ENCODE measurements at places on chromosomes 13 and 19.
A peak's percentile ranks its signal among the peaks of the same experiment; 100 is the strongest.

- DNase-seq: peak; percentile 84
Observed at GRCh38 chr19:19061506-19061905, 2.3 kb upstream of the SLC25A42 start.

- no peak for DNase-seq
Observed at GRCh38 chr19:7830823-7831222, 805 bp downstream of the EVI5L start.

DNA sequence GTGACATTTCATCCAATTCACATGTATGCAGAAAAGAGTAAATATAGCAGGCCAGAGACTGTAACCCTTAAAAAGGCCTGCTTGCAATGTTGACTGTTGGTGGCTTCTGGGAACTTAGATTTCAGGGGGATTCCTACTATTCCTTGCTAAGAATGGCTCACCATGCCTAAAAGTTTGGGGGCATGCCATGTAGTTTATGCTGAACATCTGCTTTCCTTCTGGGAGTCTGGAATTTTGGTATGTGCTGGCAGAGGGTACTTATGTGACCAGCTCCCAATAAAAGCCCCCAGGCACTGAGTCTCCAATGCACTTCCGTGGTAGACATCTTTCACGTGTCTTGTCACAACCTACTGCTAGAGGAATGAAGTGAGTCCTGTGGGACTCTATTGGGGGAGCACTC, 88.4 kb upstream of the PCDH8 start:
- no peak for DNase-seq

GRCh38 chr13:100811024-100811865, 136.7 kb upstream of the TMTC4 start:
- no peak for DNase-seq

- DNase-seq: no peak
Observed at GRCh38 chr13:27192973-27193372, 21.4 kb upstream of the USP12 start.

DNA sequence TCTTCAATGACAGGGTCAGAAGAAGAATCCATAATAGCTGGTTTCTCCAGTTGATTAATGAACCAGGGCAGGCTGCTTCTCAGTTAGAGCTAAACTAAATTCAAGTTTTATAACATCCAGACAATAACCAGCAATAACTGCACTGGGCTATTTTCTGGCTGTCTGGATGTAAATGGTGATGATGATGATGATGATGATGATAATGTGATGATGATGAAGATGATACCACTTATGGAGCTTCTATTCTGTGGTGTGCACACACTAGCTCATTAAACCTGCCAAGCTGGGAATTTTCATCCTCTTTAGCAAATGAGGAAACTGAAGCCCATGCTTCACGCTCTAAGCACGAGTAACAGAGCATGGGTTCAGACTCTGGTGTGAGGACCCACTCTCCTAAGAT, 132.2 kb downstream of the OXGR1 start:
- no peak for DNase-seq

DNA sequence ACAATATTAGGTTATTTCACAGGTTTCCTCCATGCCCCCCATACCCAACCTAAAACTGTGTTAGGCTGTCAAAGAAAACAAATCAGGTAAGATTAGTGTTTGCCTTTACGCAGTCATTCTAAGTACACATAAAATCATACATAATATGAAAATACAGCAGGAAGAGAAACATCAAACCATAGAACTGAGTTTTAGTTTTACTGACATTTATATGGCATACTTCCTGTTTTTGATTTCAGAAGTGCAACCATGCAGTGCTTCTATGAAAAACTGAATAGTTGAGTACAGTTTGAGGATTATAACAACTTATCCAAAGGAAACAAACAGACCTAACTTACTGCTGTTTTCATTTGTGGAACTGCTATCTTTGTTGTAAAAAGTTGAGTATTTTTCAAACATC, 91.3 kb downstream of the KCNRG start:
- no peak for DNase-seq

DNA sequence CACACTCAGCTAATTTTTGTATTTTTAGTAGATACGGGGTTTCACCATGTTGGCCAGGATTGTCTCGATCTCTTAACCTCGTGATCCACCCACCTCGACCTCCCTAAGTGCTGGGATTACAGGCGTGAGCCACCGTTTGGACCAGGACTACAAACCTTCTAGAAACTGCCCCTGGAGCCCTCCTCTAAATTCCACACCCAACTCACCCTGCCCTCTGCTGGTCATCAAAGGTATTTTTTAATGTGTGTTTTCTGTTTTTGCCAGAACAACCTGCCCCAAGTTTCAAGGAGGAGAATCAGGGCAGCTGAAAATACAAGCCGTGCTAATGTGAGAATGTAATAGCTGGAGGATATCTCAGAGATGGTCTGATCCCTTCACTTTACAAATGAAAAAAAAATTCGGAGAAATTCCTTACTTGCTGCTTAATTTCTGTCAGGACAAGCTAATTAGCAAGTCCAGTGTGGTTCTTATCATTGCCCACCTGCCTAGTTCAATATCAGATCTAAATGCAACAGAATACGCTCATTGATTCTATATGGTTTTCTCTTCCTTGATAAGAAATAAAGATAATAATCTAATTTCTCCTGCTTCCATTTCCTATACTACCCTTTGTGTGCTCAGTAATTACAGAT, 4.1 kb downstream of the ATP8A2 start:
- peak; percentile 31 for DNase-seq

GRCh38 chr13:40994581-40995230, 24.4 kb downstream of the ELF1 start:
- DNase-seq: no peak

- DNase-seq: no peak
Observed at GRCh38 chr13:99415851-99416331, 85.4 kb upstream of the TM9SF2 start.

- no peak for DNase-seq
Observed at GRCh38 chr19:6271251-6271650, 8.5 kb downstream of the MLLT1 start.

- no peak for DNase-seq
Observed at GRCh38 chr19:1068009-1069001, 1.3 kb downstream of the ARHGAP45 start.

GRCh38 chr13:46134961-46135522, 30.2 kb upstream of the CPB2 start:
- DNase-seq: peak; percentile 84

GRCh38 chr19:1763648-1764639, 10.6 kb downstream of the ONECUT3 start:
- no peak for DNase-seq

GRCh38 chr13:110166598-110166997, 140.4 kb downstream of the COL4A1 start:
- DNase-seq: no peak

GRCh38 chr13:99653526-99653925, 152.3 kb downstream of the TM9SF2 start:
- DNase-seq: no peak

GRCh38 chr13:61192826-61193225, 222.8 kb downstream of the PCDH20 start:
- no peak for DNase-seq

DNA sequence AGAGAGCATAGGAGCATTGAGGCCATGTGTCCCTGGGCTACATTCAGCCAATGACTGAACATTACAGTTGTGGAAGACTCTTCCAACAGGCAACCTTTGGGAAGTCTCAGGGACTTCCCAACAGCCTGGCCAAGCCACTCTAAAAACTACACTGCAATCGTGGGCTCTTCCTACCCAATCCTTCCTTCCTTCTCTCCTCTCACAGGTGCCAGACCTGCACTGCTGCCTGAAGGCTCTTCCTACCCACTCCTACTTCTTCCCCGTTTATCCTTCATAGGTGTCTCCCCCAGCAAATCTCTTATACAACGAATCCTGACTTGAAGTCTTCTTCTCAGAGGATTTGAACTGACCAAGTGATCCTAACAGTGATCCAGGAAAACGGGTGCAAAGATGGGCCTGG, 47.1 kb upstream of the MBNL2 start:
- no peak for DNase-seq

DNA sequence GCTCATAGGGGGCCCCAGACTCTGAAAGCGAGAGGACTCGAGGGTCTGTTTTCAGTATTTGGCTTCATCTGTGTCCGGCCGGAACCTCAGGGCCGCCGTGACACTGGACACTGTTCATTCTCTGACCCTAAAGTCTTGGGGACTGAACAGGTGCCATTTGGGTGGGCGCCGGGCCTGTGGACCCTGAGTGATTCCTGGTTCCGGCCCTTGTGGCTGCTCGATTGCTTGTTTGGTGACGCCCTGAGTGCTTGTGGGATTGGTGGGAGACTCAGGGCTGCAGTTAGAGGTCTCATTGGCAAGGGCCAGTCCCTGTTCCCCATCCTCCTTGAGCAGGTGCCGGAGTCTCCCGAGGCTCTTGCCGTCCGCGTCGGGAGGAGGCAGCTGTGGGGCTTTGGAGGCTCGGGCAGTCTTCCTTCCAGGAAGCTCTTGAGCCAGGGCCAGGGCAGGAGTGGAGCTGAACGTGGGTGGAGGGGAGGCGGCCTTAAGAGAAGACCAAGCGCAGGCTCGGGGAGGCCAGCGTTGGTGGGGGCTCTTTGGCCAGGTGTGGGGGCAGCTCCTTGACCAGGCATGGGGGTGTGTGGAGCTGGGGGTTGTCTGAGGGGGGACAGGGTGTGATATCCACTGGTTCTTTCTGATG, 4.7 kb downstream of the PTBP1 start:
- no peak for DNase-seq

GRCh38 chr13:46278474-46278873, 66.7 kb downstream of the LRRC63 start:
- no peak for DNase-seq

DNA sequence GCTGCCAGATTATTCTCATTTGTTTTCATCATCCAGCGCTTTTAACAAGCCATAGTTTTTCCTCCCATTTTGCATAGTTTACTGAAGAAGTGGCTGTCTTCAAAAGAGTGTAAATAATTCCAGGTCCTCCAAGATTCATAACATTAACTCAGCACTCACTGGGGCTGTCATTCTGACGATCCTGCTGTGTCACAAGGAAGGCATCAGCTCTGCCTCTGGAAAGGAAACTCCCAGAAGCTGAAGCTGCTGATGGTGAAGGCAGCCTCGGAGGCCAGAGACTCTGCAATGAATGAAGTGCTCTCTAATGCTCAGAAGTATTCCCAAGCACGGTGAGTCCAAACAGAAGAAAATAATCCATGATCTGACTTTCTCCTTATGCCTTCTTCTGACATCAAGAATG, 60.0 kb downstream of the FLT1 start:
- DNase-seq: no peak

- no peak for DNase-seq
Observed at GRCh38 chr13:34421858-34422475, 520.1 kb upstream of the NBEA start.

DNA sequence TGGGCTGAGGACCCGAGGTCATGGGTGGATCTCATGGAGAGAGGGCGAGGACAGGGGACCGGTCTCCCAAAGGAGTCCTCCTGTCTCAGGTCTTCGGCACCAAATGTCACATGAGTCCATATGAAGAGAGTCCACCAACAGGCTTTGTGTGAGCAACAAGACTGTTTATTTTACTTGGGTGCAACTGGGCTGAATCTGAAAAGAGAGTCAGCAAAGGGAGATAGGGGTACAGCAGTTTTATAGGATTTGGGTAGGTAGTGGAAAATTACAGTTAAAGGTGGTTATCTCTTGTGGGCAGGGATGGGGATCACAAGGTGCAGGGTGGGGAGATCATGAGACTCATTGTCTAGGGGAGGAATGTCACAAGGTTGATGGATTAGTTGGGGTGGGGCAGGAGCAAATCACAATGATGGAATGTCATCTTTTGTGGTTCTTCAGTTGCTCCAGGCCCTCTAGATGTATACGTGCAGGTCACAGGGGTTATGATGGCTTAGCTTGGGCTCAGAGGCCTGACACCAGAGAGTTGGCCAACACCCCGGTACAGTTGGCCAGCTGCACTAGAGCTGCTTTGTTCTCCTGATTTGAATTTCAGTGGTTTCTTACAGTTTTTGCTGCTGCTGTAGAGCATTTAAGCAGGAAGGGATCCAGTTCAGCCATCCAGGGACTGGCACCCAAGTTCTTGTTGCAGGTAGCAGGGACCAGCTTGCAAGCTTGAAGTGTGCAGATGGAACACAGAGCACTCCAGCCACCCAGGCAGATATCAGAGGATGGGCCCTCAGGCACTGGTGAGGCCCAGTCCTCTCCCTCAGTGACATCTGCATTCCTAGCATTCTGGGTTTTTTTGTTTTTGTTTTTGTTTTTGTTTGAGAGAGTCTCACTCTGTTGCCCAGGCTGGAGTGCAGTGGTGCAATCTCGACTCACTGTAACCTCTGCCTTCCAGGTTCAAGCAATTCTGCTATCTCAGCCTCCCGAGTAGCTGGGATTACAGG, 26.4 kb upstream of the IGFL1 start:
- no peak for DNase-seq

- DNase-seq: no peak
Observed at GRCh38 chr13:34466301-34466700, 475.8 kb upstream of the NBEA start.

DNA sequence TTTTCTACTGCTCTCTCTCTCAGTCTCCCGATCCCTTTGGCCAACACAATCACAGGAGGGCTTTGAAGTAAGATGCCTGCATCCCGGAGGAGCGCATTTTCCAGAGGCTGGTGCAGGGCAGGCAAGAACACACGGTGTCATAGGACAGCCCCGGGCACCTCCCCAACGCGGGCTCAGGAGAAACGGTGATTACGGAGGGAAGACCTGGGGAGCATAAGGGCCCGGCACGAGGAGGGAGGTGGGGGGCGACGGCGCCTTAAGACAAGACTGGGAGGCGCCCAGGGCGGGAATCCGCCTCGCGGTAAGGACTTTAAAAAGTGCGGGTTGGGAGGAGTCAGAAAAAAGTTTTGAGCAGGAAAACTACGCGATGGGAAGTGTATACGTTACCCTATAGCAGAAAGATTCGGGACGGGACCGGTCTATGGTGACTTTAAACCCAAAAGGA, 18.7 kb upstream of the ZNF888 start:
- no peak for DNase-seq

- no peak for DNase-seq
Observed at GRCh38 chr13:84130495-84131114, 248.3 kb upstream of the SLITRK1 start.

GRCh38 chr13:47184321-47184720, 287.5 kb upstream of the HTR2A start:
- DNase-seq: no peak

DNA sequence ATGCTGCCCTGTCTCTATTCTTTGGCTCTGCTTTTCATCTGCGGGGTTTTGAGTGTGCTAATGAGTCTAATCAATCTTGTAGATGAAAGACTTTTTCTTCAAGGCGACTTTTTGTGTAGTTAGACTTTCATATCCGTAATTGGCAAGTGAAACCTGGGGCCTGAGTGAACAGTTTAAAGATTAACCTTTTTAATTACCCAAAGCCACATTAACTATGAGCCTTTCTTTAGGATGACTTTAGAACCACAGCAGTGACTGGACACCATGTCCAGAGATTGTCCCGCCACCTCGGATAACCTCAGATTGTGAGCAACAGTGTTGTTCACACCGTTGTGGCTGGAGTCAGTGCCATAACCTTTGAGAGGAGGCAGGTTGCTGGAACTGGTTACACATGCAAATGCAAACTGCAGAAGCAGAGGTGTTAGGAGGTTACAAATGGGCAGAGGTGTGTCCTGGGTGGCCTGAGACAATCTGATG, 58.7 kb downstream of the SIAH3 start:
- DNase-seq: no peak

Measured in NCI-H510A treated with DMSO at 0.1 percent for 48 hours (cell line).